ENCODE measurements at places on chromosomes 1 and 21.

GRCh38 chr1:183903101-183903500 is 98.2 kb downstream of the RGL1 start:
- no peak for DNase-seq

DNA sequence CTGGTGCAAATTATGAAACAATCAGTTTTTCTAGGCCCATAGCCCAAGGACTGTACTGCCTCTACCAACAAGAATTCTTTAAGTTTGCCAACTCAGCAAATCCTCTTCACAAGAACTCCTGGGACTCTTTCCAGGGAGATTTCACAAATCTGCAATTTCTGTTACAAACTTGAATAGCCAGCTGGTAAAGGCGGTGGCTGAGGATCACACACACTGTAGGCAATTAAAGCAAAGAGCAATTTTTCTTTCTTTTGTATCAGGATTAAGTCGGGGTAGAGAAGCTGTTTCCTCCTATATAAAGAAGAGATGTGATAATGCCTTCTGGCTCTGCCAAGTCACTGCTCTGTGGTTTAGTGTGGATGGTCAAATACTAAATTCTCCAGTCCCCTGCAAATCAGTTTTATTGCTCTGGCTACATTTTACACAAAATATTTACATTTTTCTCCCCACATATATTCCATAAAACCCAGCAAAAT is 1.7 kb downstream of the ALDH9A1 start:
- DNase-seq: peak; percentile 38

DNA sequence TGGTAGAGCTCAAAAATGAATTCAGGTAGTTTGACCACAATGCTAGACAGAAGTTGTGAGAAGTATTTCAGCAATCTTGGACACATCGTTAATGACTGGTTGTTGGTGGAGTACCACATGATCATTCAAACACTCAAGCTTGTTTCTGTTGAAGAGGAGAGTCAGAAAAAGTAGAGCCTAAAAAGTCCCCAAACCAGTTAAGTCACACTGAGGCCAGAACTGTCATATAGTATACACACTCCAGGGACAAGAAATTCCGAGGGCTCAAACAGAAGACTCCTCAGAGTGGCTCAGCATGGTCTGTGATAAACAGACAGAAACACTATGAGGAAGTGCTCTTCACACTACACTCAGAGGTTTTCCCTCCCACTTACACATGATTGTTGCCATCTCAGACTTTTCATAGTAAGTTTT is 5.8 kb downstream of the TRIM33 start:
- no peak for DNase-seq

DNA sequence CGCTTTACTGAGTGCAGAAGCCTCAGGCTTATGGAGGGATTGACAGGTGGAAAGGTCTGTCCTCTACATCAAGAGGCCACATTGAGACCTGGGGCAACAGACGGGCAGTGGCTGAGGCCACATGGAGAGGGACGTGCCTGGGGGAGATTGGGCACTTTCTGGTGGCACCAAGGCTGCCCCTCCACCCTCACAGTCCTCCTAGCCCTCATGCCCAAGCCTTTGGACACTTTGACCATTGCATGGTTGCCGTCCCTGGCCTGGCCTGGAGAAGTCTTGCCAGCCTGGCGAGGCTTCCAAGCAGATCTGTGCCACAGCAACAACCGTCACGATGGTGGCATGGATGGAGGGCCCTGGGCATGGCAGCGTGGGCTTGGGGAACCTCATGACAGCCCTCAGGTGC is 192.1 kb upstream of the VAMP3 start:
- no peak for DNase-seq

DNA sequence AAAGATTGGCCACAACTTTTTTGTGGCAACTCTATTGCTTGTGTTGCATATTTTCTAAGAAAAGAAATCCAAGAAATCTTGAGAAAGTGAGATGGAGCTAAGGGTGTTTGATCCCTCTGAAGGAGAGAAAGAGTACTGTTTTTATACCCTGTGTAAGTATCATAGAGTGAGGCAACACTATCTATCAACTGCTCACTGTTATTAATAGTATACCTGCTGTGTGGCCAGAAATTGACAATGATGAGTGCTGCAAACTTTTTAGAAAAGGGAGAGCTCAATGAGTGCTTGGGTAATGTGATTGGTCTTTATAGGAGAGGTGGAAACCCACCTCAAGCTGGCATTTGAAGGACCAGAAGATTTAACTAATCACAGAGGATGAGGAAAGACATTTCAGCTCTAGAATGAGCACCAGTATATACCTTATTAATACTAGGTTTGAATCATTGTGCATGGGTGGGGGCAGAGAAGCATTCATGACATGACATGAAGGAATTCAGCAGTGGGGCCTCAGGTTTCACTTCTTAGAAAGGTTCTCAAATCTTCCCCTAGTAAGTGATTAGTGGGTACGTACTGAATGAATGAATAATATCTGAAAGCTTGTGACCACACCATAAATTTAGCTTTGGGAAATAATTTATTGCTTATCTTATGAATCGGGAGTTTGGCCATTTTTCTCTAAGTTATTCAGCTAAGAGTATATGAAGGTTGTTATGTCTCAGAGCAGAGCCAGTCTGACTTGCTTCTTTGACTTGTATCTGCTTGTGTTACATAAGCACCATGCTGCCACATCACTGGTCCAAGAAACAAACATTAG is 169.2 kb upstream of the SGIP1 start:
- no peak for DNase-seq

DNA sequence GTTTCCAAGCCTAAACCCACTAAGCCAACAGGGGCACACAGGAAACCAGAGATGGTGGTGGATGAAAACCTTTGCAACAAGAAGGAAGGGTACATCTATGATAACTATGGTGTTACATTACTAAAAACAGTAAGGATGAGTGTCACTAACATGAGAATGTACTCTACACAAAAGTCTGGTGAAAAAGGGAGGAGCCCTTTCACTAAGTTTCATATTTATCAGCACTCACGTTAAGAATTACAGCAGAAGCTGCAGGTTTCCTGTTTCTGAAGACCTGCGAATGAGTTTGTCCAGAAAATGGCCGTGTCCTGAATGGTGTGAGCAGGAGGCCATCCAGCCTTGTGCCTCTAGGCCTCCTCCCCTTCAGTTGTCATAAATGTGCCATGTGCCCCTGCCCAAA is 17.8 kb downstream of the ABCG1 start:
- no peak for DNase-seq

GRCh38 chr1:89812992-89813391 is 7.8 kb upstream of the LRRC8D start:
- DNase-seq: no peak

DNA sequence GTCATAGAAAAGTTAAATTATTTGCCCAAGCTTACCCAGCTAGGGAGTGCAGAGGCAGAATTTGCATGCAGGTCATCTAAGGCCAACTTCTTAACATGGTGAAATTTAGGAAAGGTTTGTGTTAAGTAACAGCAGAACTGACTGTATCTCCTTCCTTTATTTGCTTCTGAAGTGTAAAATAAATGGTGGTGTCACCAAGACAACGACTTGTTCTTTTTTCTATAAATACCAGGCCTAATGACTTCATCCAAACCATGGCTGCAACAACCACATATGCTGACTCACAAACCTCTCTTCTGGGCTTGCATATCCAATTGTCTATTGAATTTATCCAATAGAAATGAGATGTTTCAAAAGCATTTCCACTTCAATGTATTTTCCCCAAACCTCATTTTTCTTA is 19.1 kb downstream of the COL24A1 start:
- DNase-seq: no peak

- peak; percentile 85 for DNase-seq
Observed at GRCh38 chr1:109821221-109821669, 57.5 kb upstream of the EPS8L3 start.

DNA sequence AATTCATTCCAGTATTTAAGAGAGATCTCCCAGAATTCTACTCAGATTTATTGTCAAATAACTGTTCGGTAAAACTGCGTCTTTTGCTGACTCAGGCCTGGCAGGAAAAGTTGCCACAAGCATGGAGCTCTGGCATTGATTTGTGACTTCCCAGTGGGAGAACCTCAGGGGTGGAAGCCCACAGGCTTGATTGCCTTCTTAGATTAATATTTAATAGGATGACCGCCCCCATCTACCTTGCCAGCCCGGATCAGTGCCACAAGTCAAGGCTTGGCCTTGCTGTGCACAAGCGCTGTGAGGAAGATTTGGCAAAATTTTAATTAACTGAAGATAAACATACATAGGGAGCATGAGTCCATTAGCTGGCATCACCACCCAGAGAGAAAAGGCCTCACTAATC is 93.5 kb downstream of the LRIG2 start:
- DNase-seq: no peak

- DNase-seq: no peak
Observed at GRCh38 chr1:228085287-228085951, 2.9 kb downstream of the ARF1 start.

GRCh38 chr1:203470240-203470639 is 5.4 kb upstream of the PRELP start:
- DNase-seq: no peak

DNA sequence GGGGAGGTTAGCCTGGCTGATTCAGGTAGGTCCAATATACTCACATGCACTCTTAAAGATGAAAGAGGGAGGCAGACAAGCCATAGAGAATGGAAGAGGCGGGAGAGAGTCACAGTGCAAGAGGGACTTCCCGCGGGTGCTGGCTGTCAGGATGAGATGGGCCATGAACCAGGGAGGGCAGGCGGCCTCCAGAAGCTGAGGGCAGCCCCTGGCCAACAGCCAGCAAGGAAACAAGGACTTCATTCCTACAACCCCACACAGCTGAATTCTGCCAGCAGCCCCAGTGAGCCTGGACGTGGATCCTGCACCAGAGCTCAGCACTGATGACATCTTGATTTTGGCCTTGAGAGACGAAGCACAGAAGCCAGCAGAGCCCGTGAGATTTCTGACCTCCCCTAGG is 15.1 kb upstream of the B3GALT5 start:
- no peak for DNase-seq

- no peak for DNase-seq
Observed at GRCh38 chr1:12150456-12151200, 16.2 kb upstream of the TNFRSF1B start.

DNA sequence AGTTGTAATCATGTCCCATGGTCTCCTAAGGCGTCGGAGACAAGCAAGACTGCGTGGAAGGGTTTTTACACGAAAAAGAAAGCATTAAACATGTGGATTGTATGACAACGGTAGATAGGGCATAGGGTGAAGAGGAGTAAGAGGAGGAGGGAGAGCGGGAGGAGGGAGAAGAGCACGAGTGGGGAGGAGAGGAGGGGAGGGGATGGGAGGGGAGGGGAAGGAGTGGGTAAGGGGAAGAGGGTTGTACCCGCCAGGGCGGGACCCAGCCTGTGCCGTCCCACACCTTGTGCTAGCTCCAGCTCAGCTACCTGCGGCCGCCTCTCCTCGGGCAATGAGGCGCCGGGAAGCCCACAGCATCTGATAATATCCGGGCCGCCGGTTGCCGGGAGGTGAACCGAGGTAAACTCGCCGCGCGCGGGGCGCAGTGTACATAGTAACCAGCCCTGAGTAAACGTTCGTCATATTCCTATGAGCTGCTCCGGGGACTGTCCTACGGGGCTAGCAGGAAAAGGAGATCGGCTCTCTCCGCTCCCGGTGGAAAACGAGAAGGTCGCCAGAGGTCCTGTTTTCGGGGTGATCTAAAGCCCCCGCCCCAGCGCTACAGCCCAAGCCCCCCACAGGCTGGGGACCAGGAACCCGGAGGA is 449 bp upstream of the RCAN3 start:
- DNase-seq: no peak

DNA sequence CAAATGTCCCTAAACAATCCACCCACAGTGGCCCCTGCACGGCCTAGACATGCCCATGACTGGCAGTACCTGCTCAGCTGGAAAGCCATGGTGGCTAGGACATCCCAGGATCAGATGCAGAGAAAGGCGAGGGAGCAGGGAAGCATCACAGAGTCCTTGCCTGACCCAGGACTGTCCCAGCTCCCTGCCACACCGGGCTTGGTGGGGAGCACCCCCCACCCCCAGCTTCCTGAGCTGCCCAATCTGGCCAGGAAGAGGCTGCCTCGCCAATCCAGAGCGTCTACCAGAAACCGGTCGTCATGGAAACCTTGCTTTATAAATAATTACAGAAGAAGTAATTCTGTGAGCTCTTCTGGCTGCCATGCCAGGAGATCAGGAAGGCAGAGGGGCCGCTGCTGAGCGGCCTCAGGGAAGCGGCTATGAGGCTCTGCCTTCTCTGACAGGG is 34.8 kb downstream of the ACOT7 start:
- DNase-seq: peak; percentile 40

GRCh38 chr1:78743626-78744025 is 94.0 kb downstream of the IFI44 start:
- peak; percentile 15 for DNase-seq

GRCh38 chr1:179825206-179825605 is 52.4 kb downstream of the TOR1AIP2 start:
- DNase-seq: no peak

DNA sequence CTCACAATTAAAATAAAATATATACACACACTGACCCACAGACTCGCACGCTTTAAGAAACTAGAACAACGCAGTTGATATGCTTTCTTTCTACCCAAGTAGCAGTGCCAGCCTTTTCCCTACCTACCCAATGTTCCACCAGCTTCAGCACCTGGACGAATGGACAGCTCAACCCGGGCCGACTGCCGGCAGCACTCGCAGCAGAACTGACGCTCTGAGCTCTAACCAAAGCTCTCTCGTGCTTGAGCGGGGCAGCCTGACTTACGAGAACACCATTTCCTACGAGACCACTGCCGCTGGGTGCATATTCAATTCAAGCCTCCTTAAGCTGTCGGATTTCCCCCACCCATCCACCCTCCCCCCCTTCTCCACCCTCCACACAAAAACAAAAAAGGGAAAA is 127.4 kb upstream of the DPYD start:
- peak; percentile 61 for DNase-seq

GRCh38 chr1:116451702-116452101 is 78.7 kb downstream of the ATP1A1 start:
- DNase-seq: no peak

GRCh38 chr1:234971586-234972297 is 156.9 kb downstream of the TOMM20 start:
- DNase-seq: no peak

DNA sequence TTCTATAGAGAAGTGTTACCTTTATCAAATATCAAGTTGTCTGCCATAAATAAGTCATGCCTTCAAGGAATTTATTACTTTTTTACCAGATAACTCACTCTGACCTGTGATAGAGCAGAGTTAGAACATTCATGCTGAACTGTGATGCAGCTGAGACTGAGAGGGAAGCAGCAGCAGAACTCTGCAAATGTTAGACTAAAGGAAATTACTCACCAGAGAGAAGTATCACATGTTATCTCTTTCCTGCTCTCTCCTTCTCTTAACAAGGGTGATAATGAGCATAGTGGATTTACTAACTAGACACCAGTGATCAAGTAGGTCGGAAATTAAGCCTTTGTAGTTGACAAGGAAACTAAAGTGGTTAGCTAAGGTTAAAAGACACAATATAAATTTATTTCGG is 181.6 kb downstream of the RASAL2 start:
- no peak for DNase-seq

Measured in HFF-Myc (cell line).